ENCODE measurements at places on chromosomes 4 and X.

- DNase-seq: no peak
These were observed 41.2 kb downstream of the TMA16 start for GRCh38 chr4:163535657-163536056.

- DNase-seq: no peak
These were observed 8.5 kb upstream of the NXF3 start for GRCh38 chrX:103101299-103102042.

DNA sequence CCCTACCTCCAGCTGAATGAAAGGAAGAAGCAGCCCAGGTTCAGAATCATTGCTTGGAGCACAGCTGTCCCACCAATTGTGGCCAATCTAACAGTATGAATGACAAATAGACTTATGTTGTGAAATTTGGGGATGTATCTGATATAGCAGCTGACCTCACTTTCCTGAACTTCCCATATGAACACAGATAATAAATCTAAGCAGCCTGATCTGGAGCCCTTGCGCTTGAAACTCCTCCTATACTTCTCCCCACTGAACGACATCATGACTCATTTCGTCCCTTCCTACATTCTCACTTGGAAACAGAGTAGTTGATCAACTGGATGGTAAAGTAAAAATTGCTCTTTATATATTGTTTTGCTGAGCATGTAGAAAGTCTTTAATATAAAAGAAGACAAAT is 24.2 kb upstream of the AMELX start:
- no peak for DNase-seq

DNA sequence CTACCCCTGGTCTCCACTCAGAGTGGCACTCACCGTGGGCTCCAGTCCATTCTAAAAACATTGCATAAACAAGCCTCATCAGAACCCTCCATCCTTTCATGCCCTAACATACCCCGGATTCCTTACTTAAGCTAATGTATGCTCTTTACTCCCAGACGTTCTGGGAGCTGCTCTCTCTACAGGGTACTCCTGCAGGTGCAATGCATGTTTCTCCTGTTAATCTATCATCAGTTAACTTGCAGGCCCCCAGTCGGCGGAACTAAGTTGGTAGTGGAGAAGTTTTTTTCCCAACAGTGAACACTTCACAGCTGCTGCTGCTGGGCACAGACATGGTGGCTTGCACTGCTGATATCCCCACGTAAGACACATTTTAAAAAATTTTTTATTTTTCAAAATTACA is 161.6 kb upstream of the FAT1 start:
- no peak for DNase-seq

DNA sequence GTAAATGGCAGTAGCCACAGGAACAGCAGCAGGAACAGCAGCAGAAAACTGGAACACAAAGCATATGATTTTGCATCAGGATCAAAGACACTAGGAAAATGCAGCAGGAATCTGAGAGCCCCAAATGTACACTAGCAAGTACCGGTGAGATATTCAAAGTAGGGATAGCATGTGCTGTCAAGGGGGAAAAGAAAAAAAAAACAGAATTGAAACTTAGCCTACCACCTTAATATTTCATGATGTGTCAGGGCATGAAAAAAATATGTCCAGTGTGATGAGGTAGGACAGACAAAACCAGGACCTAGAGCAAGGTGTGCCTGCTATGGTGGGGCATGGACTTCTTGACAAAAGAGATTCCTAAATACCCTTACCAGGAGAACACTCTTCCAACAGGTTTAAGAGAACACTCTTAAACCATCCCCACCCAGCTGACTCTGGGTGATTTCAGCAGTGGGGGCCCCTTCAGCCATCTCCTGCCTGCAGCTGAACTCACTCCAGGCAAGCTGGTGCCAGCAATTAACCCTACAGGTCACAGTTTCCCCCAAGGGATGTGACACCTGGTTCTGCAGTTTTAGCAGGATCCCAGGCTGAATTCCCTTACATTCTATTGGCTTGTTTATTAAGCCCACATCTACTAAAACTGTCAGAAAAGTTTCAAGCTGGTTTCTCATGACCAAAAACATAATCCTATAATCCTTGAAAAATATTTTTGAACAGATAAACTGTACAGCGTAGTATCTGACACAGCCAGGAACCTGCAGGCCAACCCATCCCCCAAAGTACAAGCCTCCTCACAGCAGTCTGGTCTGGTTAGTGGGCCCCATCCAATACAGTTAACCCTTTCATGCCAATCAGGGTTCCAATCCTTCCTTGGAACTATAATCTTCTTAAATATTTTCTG is 62.9 kb upstream of the FMR1 start:
- DNase-seq: no peak

GRCh38 chr4:78293821-78294301 is 236.7 kb downstream of the FRAS1 start:
- DNase-seq: no peak

DNA sequence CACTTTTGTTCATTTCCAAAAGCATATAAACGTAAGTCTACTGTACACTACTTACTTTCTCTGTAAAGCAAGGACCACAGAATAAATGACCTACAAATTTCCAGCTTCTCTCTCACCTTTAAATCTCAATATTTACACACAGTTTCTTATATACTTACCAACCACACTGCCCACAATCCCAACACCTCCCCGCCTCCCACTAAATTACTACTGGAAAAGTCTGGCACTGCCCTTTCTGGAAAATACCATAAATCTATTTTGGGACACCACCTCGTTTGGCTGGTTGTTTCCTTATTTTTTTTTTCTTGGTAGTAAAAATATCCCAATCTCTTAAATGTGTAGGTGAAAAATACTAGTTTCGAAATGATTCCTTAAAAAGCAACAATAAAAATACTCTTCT is 19.6 kb downstream of the FAT1 start:
- DNase-seq: no peak

DNA sequence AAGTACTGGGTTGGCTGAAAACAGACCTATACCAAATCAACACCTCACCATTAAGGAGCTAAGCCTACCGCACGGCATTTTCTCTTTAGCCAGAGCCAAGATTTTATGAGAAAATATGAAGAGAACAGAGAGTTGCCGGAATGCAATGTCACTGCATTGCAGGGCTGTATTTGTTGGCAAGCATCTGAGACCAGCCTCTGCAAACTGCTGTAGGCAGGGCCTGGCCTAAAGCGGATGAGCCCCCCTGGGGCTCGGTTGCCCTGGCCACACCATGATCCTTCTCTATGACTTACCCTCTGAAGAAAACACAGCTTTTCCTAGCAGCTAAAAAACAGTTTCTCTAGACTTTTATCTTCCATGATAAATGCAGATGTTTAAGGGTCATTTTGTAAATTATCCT is 120.5 kb upstream of the SORBS2 start:
- no peak for DNase-seq

DNA sequence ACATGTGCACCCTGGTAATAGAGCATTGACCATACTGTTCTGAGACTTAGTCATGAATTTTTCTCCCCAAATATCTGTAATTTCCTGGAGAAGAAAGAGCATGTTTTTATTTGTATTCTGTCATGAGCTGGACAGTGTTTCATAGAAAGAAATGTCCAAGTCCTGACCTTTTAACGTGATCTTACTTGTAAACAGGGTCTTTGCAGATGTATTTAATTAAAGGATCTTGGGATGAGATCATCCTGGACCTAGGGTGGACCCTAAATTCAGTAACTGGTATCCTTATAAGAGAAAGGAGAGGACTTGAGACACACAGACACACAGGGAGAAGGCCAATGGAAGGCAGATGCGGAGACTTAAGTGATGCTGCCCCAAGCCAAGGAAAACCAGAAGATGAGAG is 3.6 kb downstream of the ADGRA3 start:
- no peak for DNase-seq

DNA sequence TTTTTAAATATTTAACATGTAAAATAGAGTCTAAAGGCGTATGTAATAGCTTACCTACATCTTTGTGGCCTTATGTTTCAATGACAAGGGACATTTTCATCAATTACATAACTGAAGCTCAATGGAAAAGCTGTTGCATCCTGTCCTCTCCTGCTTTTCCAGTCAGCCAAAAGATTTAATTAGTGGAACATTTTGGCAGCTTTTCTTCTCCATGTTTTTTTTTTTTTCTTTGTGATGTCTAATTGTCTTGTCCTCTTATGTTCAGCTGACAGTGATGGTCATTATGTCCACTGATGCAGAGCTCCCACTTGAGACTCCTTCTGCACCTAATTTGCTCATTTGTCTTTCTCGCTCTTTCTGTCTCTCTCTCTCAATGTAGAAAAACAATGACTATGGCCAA is 422.2 kb downstream of the GABRG1 start:
- no peak for DNase-seq

DNA sequence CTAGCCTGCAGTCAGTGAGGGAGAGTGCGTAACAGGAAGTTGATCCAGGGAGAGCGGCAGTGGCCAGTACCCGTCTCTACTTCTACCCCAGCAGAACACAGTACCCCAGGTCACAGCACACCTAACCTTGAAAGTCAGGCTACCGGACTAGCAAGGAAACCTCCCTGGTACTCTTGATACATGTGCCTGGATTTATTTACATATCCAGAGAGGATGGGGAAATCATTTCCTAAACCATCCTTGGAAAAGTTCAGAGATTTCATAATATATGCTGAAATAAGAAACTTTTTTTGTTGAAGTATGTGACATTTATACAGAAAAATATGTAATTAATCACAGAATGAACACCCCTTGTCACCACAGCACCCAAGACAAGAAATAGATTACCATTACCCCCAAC is 24.5 kb downstream of the PRIMPOL start:
- no peak for DNase-seq

DNA sequence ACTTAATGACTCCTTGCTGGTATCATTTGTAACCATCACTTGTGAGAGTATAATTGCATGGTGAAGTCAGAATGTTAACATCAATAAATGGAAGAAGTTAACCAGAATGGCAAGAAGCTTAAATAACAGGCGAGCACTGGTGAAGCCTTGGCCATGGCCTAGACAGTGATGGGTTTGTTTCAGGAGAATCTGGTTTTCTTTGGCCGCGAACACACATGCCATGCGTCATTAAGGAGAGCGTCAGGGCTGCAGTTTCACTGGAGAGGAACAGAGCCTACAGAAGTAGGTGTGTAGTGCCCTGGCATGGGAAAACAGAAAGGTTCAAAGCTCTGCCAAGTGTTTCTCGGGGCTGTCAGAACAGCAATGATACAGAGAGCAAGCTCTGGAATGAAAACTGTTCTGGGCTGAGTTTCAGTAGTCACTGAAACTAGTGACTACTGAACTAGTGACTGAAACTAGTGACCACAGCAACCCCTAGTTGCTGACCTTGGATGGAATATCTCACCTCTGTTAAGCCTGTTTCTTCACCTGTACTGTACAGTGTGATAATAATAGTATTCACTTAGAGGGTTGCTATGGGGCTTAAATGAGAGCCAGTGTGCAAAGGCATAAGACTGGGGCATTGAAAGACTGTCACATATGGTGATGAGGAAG is 93.8 kb downstream of the C4orf51 start:
- DNase-seq: no peak

- no peak for DNase-seq
These were observed 244.0 kb upstream of the SFRP2 start for GRCh38 chr4:154032914-154033313.

- no peak for DNase-seq
These were observed 17.3 kb upstream of the UVSSA start for GRCh38 chr4:1329408-1330371.

DNA sequence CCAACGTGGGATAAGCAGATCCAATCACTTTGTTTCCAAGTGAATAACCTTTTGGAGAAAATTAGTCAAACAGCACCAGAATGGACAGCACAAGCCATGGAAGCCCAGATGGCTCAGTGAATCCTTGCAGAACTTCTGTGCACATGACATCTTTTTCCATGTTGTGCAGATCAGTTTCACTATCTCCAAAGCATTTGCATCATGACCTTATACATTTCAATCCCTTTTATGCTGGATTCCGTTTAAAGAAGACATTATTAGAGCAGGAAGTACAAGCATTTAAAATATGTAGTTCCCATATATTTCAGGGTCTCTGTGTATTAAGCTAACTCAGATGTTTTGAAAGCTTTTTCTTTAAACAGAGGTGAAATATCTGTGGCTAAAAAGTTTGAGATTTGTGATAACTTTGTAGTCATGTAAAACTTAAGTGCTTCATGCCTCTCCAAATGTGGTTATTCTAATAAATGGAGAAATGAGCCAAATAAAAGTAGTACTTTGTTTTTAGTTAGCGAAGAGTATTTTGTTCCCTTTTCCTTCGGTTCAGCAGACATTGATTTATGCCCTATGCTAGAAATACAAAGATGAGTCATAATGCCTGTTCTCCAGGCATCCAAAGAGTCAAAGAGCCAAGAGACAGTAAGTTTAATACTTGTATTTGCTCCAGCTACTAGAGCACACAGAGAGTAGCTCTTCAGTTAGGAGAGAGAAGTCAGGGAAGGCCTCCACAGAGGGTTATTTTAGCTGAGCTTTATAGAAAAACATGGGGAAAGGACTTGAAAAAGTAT is 39.0 kb downstream of the PLAC8 start:
- no peak for DNase-seq

DNA sequence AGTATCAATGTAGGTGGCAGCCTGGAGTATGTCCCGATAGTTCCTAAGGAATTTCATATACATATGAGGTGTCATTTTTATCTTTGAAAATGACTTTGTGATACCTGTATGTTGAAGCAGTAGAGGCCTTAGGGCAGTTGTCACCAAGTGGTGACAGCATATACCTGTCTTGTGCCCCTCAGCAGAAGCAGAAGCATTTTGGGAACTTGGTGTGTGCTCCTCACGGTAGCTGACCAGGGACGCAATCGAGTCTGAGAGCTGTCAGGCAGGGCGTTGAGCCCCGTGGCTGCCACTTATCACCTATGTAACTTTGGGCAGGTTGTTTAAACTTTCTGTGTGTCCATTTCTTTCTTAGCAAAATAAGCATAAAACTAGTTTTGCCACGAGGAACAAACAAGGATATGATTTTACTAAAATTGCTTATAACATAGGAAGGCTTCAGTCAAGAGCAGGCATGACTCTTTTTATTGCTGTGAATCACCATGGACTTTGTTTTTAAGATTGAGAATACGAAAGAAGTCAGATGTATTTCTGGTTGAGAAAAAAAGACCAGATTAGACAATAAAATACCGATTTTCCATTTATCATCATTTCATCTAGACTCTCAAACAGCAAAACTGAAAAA is 161.5 kb downstream of the CPE start:
- DNase-seq: no peak

DNA sequence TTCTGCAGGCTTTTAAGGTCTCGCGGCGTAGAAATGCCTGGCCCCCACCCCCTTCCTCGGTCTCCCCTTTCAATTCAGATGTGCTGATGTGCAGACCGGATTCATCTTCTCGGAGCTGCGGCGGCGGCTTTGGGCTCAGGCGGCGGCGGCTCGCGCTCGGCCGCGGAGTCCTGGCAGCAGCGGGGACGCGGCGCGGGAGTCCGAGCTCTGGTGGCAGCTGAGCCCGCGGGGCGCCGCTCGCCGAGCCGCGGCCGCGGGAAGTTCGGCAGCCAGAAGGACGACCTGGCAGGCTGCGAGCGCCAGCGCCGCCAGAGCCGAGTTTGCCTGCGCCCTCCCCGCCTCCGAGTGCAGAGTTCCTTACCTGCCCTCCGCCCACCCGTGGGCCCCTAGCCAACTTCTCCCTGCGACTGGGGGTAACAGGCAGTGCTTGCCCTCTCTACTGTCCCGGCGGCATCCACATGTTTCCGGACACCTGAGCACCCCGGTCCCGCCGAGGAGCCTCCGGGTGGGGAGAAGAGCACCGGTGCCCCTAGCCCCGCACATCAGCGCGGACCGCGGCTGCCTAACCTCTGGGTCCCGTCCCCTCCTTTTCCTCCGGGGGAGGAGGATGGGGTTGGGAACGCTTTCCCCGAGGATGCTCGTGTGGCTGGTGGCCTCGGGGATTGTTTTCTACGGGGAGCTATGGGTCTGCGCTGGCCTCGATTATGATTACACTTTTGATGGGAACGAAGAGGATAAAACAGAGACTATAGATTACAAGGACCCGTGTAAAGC is 448 bp downstream of the TLL1 start:
- no peak for DNase-seq
